ENCODE measurements at places on chromosomes 11 and 22.

- no peak for DNase-seq
Observed at GRCh38 chr11:12392672-12393071, 15.3 kb downstream of the PARVA start.

- DNase-seq, result no peak
Observed at GRCh38 chr11:22991196-22991595, 130.9 kb upstream of the CCDC179 start.

GRCh38 chr22:22374163-22374562, 129.6 kb downstream of the VPREB1 start:
- no peak for DNase-seq

DNA sequence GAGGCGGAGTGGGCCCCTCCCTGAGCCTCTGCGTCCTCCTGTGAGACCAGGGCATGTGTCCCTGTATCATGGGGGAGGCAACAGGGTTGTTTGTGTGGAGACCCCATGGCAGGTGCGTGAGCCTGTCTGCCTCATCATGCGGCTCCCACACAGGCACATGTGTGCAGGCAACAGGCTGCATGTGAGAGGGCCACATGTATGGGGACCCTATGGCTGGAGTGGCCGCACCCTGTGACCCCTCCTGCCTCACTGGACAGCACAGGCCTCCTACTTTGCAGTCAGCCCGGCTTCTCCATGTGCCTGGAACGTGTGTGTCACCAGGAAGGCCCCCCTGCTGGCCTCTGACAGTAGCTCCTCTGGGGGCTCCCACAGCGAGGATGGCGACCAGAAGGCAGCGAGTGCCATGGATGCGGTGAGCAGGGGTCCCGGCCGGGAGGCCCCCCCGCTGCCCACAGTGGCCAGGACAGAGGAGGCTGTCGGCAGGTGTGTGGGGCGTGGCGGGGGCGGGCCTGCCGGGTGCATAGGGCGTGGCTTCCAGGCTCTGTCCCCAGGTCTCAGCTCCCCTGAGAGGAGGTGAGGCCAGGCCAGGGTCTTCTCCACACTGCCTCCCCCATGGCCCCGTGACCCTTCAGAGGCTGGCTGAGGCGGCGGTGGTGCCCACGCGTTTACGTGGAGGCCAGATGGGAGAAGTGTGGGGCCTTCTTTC, 34.1 kb downstream of the SBF1 start:
- DNase-seq, result no peak

DNA sequence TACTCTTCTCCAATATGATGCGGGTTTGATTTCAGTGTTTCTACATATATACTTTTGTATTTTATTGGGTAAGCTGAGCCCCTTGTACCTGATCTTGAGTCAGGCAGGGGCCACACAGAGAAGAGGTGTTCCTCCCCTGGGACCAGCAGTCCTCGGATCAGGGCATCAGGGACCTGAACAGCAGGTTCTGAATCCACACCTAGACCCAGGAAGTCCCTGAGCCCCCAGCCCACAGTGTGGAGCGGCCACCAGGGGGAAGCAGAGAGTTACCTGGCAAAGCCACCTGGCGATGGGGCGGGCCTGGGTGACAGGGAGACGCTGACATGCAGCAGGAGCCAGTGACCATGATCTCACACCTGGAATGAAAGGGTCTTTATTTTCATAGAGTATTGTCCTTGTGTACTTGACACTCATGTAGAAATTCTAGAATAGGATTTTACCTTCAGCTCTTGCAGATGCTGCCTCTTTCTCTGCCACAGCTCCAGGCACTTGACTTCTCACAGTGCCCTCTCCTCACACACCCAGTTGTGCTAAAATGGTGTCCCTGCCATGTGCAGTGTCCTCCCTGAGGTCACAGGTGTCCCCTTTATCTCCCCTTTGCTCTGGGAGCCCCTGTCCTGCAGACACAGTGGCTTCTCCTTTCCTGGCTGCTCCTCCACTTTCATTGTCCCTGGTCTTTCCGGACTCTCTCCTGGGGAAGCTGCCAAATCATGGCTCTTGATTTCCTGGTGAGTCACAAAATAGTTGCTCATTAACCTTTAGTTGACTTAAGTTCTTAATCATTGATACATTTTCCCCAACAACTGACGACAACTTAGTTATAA, 48.5 kb downstream of the GGTLC2 start:
- DNase-seq, result no peak

- no peak for DNase-seq
Observed at GRCh38 chr22:44399906-44400762, 87.4 kb upstream of the SHISAL1 start.

- peak; percentile 62 for DNase-seq
Observed at GRCh38 chr11:65381716-65382032, 772 bp downstream of the SLC25A45 start.

DNA sequence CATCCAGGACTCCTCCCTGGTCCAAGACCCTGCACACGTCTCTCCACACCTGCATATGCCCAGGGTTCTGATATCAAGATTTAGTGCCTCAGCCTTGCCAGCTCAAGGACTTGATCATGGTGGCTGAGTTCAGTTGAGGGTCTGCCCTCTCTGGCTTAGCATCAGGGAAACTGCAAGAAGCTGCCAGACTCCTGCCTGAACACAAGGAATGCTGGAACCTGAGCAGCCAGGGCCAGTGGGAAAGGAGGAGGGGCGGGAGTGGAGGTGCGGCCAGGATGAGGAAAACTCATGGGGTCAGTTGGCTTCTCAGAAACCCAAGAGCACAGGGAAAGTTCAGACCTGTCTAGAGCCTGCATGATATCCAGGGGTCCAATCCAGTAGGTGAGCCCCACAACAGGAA, 546.1 kb downstream of the BUD13 start:
- DNase-seq, result no peak

DNA sequence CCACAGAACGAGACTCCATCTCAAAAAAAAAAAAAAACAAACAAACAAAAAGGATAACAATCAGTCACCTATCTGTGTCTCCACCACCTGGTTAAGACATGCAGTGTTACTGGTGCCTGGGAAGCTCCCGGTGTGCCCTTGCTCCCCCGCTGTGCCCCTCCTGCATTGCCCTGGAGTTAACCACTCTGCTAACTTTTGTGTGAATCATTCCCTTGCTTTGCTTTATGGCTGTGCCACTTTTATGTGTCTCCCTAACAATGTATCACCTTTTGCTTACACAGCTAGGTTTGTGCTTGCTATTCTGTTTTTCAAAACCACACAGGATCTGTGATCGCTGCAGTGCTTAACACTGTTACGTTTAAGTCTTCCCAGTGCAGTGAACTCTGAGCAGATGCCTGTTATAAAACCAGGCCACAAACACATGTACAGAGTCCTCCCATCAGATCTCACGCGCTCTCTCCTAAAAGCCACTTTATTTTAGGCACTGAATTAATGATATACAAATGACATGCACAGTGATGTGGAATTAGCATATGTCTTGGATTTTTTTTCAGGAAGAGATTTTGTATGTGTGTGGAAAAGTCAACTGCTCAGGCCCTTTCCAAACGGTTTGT, 69.9 kb downstream of the BUD13 start:
- no peak for DNase-seq

- no peak for DNase-seq
Observed at GRCh38 chr11:64028398-64029115, 7.2 kb upstream of the FLRT1 start.

DNA sequence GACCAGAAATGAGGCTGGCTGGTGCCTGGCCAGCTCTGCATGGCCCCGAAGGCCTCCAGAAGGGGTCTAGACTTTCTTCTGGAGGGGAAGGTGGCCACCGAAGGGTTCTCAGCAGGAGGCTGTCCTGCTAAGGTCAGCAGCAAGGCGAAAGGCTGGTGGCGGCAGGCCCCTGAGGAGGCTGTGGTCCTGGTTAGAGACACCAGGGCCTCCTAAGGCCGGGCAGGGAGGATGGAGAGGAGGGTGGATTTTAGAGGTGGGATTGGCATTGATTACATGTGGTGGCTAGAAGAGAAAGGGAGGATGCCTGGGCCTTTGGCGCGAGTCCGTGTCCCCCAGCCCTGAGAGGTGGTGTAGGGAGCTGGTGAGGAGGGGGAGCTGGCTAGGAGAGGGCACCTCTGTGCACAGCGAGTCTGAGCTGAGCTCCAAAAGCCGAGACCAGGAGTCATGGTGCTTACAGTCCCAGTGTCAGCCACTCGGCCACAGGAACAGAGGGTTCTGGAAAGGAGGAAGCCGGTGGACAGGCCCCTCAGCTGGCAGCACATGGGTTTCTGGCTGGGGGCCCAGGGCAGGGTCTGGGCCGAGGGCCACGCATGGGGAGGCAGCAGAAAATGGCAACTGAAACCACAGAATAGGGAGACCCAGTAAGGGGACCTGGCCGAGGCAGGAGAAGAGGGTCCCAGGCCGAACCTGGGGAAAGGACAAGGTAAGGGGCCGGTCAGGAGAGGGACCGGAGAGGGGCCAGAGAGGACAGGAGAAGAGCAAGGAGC, 2.5 kb downstream of the FERMT3 start:
- DNase-seq, result no peak

Measured in inflammatory macrophage treated with lipopolysaccharide for 1 hour (primary cell).